Stimulated activated CD4-positive, alpha-beta T cell treated with anti-CD3 and anti-CD28 coated beads, Interleukin-12 subunit alpha, Interleukin-12 subunit beta, amount 100 ng/mL, for 48 hours (primary cell): ENCODE measurements at places on chromosomes 5 and 9.

DNA sequence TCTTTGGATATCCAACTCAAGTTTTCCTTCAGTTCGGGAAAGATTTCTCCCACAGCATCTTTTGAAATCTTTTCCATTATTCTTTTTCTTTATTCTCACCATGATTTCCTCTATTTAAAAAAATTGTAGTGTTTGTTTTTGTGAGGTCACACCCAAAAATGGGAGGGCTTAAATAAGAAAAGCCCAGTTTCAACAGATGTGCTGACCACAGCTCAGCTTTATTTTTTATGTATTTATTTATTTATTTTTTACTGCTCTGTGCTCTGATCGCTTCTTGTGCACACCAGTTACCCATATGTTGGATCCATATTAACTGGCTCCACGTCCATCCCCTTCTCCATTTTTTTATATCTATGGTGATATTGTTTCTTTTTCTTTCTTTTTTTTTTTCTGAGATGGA, 20.3 kb downstream of the GFPT2 start:
- DNase-seq: no peak

GRCh38 chr5:16713386-16713928, 96.7 kb upstream of the RETREG1 start:
- no peak for DNase-seq

GRCh38 chr9:4084435-4084818, 215.4 kb downstream of the GLIS3 start:
- no peak for DNase-seq

DNA sequence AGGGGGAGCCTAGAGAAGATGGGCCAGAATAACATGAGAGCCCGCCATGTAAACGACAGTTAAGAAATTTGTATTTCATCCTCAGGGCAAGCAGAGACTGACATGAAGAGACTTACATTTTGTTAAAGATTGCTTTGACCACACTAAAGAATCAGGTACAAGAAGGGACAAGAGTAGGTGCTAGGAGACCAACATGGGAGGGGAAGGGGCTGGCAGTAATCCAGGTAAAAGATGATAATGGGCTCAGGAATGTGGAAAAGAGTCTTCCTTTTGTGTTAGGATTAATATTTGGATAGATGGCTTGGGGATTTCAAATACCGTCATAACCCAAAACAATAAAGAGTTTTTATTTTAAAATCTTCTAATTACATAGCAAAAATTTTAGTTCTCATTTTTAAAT, 137.3 kb downstream of the ZNF462 start:
- DNase-seq: no peak

- no peak for DNase-seq
Measured at GRCh38 chr5:71972777-71973473, 134.3 kb upstream of the MAP1B start.

DNA sequence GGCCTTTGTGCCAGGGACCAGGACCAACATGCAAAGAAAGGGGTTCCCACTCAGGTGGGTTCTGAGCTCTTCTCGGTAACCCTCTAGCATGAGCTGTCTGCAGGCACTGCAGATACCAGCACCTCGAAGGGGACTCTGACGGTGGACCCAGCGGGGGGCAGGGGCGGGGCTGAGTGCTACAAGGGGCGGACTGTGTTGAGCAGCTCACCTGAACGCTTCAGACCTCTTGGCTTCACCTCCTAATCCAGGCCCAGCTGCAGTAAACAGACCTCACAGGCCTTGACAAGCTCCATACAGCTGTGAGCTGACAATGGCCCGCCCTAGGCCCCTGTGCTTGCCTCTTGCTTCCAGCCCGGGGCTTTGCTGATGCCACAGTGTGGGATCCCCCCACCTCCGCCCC, 48.4 kb downstream of the C9orf50 start:
- DNase-seq: no peak

- DNase-seq: no peak
Measured at GRCh38 chr5:150777685-150778084, 872 bp upstream of the SMIM3 start.

- no peak for DNase-seq
Measured at GRCh38 chr9:16304301-16304700, 566.2 kb downstream of the BNC2 start.

DNA sequence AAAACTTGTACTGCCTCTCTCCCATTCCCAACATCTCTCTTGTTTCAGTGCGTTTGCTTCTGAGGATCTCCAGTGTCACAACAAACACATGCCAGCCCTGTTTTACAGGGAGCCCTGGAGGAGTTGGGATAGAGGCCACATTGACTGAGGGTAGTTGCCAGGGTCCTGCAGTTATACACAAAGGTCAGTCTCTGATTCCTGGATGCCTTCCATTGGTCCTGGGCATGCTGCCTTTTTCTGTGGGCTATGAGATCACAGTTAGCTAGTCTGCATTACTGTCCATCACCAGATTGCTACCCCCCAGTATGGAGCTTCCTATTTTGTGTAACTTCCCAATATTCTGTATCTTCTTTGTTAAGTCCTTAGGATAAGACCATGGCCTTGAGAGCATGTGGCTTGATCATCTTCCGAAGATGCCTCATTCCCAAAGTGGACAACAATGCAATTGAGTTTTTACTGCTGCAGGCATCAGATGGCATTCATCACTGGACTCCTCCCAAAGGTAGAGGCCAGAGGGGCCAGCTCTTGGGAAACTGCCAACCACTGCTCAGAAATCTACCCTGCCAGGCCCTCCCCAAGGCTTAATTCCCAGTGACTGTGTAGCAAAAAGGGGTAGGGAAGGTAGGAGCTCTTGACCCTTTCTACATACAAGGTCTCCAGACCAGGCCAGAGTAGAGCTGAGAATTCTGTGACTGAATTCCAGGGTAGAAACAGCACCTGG, 9.5 kb downstream of the NUDT2 start:
- no peak for DNase-seq

- peak; percentile 54 for DNase-seq
Measured at GRCh38 chr5:132662925-132663770, 5.2 kb downstream of the IL13 start.
